ENCODE measurements at places on chromosomes 3 and 15.

DNA sequence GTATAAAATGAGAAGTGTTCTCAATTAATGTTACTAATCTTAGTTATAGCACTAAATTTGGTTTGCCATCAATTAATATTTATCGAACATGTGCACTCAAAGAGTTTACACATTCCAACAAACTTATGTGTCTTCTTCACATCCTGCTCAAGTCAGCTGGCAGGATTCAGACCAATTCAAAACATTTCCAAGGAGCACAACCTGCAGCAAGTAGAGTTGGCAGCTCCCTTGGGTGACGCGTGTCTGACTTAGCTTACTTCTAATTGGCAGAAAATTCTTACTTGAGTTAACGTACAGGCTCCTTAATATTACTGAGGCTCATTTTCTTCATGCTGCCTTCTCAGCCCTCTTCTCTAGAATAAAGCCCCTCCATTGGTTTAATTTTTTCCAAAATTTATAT lies 110.4 kb upstream of the PFN2 start:
- DNase-seq = no peak

DNA sequence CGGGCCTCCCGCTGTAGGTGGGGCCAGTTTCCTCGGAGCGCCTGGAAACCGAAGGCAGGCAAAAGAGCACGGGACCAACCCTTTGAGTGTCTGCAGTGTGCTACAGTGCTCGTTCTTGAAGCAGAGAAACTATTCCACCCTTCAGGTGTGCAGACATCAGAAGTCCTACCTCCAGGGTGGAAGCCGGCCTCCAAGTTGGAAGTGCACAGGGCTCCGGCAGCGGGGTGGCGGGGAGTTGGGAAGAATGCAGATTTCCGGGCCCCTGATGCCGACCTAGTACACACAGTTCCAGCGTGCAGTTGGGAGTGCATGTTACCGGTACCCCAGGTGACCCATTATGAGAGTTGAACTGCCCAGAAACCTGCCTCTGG lies 3.0 kb downstream of the KLF13 start:
- no peak for DNase-seq

DNA sequence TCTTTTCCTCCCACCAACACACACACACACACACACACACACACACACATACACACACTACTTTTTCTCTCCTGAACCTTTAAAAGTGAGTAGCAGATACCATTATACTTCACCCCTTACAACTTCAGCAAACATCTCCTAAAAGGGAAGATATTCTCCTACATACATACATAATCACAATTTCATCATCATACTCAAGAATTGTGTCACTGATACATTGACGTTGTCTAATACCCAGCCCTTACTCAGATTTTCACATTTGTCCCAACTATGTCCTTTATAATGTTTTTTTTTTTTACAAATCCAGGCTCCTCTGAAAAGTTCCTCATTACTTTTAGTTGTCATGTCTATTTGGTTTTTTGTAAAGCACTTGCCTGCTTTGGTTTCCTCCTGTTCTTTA lies 18.5 kb downstream of the ABHD6 start:
- no peak for DNase-seq

GRCh38 chr3:197317250-197317963 lies 19.0 kb upstream of the DLG1 start:
- peak; percentile 79 for DNase-seq

GRCh38 chr3:174387736-174388135 lies 471.4 kb upstream of the NAALADL2 start:
- no peak for DNase-seq

All from AG09319 (cell line).